ENCODE measurements at places on chromosomes 13 and 19.

DNA sequence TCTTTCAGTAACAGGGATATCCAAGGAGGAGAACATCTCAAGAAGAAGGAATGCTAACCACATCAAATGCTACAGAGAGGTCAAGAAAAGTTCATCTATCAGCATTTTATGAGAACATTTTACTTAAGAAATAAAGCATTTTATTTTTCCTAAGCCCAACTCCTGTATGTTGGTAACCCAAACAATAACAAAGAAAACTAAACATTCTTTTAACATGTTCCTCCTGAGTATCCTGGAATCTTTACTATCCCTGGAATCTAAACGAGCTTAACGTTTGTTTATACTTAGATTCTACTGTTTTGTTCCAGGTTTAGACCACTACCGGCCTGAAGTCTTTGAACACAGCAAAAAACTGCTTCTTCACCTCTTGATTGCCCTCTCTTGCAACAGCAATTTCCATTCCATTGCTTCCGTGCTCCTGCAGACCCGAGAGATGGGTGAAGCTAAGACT, 89.7 kb downstream of the ZAR1L start:
- DNase-seq = peak; percentile 45

DNA sequence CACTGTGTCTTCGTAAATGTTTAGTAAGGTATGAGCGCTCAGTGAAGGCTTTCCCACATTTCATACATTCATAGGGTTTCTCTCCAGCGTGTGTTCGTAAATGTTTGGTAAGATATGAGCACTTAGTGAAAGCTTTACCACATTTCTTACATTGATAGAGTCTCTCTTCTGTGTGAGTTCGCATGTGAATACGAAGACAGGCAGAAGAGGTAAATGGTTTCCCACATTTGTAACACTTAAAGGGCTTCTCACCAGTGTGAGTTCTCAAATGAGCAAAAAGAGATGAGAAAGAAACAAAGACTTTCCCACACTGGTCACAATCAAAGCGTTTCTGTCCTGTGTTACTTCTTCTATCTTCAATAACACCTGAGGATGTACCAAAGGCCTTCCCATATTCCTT, 31.3 kb downstream of the ZNF560 start:
- no peak for DNase-seq

DNA sequence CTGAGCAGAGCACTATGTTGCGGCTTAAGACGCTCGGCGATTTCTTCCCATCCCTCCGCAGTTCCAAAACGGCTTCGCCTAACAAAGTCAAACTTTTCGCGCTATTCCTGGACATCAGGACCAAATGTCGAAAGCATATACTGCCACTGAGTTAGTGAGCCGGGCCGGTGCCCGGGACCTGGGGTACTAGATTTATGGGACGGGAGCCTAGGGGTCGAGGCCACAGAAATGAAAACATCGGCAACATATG, 699 bp downstream of the RCBTB2 start:
- DNase-seq = no peak

GRCh38 chr13:36870050-36870692, 49.9 kb downstream of the SMAD9 start:
- no peak for DNase-seq

DNA sequence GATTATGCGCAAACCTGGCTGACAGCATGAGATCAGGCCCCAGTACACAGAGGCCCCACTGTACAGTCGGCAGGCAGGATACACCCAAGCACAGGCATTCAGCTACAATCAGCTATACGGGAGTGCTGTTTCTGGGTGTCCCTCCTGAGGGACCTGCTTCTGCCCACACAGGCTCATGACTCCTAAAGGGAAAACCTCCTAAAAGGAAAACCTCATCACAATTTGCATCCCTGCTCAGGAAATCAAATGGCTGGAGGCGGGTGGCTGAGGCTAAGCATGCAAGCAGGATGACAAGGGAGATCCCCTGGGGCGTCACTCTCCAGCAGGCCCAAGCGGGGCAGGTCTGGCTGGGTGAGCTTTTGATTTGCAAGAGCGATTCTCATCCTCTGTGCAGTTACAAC, 99.8 kb downstream of the CRYL1 start:
- peak; percentile 92 for DNase-seq

DNA sequence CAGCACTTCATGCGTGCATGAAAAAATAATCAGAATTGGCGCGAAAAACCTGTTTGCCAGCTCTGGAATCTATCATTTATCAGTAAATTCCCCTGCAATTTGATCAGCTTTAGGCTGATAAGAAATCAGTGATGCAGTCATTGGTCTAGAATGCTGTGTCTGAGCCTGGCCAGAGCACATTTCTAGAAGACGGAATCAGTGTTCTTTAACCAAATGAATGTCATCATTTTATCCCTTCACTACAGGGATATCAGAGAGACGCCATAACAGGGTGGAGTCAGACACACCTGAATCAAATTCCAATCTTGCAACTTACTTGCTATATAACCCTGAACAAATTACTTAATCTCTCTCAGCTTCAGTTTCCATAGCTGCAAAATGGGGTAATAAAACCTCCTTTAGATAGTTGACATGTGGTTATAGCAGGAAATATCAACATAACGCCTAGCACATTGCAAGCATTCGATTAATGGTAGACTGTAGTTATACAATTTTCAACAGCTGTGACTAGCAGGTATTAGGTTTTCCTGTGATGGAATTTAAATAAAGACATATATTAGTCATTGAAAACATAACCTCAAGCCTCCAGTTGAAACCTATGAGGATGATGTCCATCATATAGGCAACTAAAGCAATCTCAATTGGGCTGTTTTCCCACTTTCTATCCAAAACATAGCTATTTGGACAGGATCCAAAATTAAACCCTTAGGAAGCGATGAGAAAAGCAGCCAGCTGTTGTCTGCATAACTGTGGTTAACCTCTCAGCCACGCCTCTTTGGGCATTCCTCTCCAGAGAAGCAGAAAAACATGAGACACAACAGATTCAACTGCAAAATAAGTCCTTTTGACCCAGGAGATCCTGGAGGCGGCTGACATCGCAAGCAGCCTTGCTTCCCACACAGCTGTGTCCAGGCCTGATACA, 51.6 kb upstream of the UBL3 start:
- DNase-seq = peak; percentile 56

DNA sequence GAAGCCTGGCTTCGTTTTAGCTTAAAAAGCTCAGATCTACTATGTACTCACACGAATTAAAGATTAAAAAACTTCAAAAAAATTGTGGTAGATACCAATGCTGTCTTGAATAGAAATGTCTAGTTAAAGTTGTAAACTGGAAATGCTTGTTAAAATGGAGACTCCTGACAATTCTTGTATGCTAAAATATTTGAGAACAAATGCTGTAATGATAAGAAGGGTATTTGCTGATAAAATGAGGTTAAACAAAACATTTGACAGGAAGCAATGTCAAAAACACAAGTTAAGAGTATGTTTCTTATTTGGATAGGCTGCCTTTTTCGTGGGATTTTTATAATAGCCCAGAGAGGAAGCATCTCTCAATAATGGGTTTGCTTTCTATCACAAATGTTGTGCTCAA, 48.0 kb upstream of the POSTN start:
- no peak for DNase-seq

DNA sequence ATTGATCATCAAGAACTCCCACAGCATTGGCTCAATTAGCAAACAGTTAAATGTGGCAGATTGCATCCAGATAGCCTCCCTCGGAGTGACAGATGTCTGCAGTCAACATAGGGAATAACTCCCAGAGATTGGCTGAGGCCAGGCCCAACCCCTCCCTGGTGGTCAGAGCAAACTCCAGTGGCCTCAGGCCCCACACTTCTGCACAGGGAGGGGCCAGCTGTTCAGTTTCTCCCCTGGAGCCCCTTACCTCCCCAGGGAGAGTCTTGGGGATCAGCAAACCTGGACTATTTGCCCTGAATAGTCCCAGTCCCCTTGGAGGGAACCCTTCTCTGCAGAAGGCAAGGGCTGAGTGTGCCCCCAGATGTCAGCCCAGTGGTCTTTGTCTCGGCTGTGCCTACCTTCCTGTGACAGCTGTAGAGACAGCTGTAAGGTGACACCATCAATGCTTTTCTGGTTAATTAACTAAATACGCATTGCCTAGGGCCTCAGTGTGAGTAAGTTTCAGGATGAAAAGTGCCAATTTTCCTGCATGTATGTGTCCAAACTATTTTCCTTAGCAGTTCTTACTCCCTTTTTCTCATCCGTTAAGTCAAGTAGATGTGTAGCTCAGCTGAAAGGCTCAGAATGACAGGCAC, 102.7 kb upstream of the UQCRFS1 start:
- peak; percentile 38 for DNase-seq

All from ELF-1 (cell line).